Amniotic epithelial cell (primary cell): ENCODE measurements at places on chromosomes 1 and 21.

DNA sequence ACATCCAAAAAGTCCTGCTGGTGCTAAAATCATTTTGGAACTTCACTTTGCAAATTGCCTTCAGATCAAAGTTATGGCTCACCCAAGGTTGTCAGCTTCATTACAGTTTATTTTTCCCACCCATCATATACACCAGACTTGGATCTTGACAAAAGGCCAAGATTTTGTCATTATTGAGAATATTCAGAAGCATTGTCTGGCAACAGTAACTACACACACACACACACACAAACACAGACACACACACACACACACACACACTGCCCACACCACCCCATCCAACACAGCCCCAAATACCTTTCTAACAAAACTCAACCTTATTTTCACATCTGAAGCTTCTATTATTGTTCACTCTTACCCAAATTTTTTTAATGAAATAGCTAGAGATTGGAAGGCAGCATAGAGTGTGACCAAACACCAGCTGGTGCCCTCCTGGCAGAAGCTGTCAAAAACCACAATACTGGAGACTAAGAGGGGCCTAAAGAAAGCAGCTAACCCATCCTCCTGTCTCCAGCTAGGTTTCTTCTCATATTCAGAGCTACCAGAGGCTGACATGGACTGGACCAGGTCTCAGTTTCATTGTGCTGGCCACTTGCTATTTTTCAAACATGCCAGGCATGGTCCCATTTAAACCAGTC lies 139.1 kb upstream of the ZC3H11B start:
- DNase-seq, result no peak

- no peak for DNase-seq
Measured at GRCh38 chr1:246477634-246478033, 29.4 kb downstream of the SMYD3 start.

DNA sequence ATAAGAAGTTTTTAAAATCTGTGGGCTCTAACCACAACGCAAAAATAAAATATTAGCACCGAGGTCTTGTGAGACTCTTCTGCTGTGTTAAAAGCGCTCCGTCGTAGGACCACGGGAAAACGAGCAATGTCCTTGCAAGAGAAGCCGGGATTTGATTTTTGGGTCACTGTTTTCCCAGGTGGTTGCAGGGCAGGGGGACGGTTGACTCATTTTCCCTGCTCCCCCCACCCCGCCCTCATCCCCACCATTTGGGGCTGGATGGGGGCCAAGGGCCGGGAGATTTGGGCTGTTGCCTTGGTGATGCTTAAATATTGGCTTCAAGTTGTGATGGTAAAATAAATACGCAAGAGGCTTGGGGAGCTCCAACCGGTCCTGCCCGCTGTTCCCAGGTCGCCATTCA lies 67.6 kb upstream of the SLC25A33 start:
- DNase-seq, result no peak

DNA sequence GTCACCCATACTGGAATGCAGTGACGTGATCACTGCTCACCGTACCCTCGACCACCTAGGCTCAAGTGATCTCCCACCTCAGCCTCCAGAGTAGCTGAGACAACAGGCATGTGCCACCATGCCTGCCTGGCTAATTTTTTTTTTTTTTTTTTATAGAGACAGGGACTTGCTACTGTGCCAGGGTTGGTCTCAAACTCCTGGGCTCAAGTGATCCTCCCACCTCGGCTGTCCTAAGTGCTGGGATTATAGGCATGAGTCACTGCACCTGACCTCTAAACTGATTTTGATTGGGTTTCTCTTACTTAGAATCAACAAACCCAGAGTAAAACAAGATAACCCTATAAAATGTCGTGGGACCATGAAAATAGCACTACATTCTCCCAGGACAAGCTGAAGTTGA lies 112.0 kb downstream of the UBE2U start:
- DNase-seq, result no peak

GRCh38 chr1:204744107-204744779 lies 58.7 kb upstream of the LRRN2 start:
- no peak for DNase-seq

DNA sequence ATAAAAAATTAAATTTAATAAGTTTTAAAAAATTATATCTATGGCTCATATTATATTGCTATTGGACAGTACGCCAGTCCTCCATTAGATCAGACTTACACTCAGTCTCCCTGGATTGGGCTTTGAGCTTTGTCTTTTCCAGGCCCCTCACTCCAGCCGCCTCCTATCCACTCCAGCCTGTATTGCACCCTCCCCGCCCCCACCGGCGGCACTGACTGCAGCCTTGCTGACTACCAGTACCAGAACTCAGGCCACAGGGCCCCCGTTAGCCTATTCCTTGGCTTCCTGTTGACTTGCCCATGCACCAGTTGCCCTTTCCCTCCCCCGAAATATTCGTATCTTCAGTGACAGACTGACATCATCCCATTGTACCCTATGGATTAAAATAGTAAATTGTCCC lies 127.9 kb downstream of the CSMD2 start:
- no peak for DNase-seq

DNA sequence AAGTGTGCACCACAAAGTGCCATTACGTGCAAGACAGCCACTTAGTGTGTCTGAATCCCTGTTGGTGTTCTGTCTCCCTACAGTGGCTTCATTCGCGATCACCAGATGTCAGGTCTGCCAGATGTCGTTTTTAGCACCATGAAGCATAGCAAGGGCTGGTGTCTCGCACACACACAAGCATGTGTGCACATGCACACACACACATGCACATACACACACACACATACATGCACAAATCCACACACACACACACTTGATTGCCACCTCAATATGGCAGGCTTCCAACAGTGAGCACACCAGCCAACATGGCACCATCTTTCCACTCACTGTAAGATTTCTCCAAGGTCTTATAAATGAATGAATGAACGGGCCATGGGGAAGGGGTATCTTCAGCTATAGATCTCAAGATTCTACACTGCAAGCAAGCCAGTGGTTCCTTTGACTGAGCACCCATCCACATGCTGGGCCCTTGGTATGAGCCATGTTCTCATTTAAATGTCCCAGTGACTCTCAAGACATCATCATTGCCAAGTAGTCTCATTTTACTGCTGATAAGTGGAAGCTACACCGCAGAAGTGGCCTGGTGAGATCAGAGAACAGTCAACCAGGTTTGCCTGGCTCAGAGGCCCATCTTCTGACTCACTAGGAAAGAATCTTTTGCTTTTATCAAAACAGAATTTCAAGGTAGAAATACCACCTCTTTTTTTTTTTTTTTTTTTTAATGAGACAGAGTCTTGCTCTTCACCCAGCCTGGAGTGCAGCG lies 84.9 kb downstream of the SIM2 start:
- DNase-seq, result peak; percentile 95

GRCh38 chr21:44959376-44960091 lies 19.7 kb downstream of the SLX9 start:
- no peak for DNase-seq

DNA sequence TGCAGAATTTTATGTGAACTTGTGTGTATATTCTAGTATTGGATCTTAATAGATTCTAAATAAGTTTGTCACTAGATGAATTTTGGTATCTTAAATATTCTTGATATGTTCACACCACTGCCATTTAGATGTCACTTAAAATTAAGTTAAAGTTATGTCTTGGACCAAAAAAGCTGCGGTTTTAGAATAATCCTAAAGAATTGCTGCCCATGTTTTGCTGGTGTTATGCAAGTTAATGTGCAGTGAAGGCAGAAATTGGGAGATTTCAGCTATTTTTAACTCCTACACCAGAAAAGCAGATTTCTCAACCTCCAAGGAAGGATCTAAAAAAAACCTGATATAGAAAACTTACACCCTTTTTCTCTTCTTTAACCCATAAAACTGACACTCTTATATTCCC lies 757 bp downstream of the ACADM start:
- DNase-seq, result peak; percentile 39

DNA sequence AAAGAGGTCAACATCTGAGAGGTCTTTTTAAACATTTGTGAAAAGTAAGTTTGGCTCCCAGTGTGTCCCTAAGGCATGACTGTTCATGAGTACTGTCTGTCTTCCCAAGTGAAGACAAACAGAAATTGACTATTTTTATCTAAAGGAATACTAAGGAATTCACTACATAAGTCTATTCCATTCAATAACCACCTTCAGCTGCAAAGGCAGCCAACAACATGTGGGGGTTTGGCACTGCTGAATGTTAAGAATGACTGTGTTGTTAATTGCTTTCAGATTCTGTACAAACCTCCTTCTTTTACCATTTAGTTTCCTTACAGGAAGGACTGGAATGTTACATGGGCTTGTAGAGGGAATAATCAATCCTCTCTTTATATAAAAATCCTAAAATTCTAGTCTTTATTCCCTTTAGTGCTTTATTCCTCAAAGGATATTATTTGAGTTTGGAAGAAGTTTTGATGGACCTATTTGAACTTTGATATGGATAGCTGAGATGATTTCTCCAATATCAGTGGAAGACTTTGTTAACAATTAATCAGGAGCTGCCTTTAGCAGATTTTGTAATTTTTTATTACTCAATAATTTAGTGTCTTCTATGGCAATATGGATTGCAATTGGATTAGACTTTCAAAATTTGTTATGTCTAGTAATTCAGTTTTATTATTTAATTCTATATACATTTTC lies 201.7 kb upstream of the CHRM3 start:
- no peak for DNase-seq

DNA sequence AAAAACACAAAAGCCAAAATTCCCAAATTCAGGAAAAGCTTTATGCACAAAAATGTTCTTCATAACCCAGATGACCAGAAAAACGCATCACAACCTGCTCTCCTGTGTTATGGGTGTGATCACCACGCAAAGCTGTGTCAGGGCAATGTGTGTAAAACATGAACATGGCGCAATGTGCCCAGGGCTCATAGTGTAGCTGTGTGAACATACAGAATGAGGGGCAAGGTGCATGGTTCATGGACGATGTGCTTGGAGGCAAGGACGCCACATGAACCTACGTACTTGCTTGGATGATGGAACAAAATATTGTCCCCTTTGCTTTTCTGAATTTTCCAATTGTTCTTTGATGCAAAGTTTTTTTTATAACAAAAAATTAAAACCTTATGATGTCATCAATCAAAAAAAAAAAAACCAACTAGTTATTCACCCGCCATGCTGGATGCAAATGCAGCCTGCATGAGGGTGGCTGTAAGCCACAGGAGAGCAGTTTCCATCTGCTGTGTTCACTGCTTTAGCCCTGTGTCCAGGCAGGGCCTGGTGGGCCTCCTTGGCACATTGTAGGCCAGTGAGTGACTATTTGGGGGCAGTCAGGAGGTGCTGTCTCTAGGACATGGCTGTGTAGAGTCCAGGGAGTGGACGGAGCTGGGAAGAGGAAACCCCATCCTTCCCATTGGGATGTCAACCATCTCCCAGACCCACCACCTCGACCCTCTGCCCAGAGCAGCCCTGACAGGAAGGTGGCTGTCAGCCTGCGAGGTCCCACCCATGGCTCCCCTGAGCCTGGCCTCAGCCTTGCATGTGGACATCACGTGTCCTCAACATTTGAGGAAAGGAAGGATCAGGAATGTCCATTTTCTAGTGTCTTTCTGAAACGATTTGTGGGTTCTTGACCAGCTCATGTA lies 13.6 kb downstream of the KRTAP10-1 start:
- no peak for DNase-seq

GRCh38 chr1:169586395-169587255 lies at the start of gene F5:
Gene F5, minus strand, starts transcription at chr1:169586481. Its CDS starts 95 bp downstream, at chr1:169586386.
- DNase-seq, result peak; percentile 41

GRCh38 chr1:206634365-206635079 lies 814 bp upstream of the DYRK3 start:
- DNase-seq, result peak; percentile 76

DNA sequence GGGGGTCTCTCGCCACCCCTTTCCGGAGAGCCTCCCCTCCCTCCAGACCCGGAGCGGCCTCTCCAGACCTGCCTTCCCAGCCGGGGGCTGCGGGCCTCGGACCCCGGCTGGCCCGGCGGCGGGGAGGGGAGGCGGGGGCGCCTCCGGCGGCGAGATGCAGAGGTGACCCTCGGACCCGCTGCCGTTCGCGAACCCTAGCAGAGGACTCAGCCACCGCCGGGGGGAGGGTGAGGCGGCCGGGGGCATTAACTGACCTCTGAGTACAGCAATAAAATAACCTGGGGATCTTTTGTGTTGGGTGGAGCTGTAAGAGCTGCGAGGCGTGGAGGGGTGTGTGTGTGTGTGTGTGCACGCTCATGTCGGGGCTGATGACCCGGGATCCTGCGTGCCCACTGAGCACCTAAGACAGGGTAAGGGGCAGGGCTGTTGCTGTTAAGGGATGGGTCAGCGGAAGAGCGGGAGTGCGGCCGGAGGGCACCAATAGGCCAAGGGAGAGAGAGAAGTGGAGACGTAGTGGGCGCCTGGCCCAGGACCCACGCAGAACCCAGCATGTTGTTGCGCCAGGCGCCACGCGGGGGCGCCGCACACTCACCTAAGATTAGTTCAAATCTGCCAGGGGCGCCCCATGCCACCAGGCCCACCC lies 6.3 kb downstream of the HAPLN2 start:
- peak; percentile 30 for DNase-seq

GRCh38 chr1:110011527-110012041 lies 22.8 kb upstream of the STRIP1 start:
- peak; percentile 68 for DNase-seq

DNA sequence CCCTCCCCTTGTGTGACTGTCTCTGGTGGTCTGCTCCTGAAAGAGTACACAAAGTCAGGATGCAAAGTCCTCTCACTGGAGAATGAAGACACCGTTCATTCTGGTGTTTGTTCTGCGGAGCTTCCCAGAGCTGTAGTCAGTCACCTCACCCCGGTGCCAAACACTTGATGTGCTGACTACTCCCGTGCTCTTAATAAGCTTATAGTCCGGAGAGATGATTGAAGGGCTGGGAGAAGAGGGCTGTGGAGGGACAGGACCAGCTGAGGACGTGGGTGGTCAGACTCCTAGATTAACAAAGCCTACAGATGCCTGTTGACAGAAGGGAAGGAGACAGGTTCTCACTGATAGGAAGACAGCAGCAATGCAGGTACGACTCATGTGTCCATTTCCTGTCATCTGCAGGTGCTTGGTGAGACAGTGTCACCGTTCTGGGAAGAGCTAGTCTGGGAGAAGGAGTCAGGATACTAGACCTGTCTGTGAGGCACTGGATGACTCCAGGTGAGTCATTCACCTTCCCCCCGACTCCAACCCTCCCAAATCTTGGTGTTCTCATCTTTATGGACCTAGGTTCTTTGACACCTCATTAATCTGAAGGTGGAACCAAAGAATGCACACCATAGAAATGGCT lies 40.4 kb upstream of the LRRN2 start:
- no peak for DNase-seq

GRCh38 chr21:38912789-38913119 lies 107.0 kb downstream of the ETS2 start:
- DNase-seq, result no peak

- DNase-seq, result no peak
Measured at GRCh38 chr1:156417401-156418020, 48.5 kb downstream of the RHBG start.

GRCh38 chr1:61052395-61053225 lies 29.8 kb upstream of the NFIA start:
- DNase-seq, result no peak
